ENCODE measurements at places on chromosomes 12 and 14.

DNA sequence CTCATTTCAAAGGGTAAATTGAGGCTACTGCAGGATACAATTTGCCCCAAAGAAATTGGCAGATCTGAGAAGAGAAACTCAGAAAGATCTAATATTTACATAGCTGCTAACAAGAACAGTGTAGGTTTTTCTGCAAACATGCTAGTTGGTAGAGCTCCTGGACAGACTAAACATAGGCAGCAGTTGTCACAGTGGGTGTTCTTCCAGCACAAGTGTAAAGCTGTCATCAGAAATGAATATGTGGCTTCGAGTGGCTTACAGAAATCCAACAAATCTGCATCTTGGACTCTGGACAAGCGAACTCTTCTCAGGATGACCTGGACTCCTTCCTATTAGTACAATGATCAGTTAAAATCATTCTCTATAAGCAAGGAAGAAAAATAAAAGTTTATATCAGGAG, 5.9 kb downstream of the CBX5 start:
- DNase-seq, result no peak

- DNase-seq, result no peak
Measured at GRCh38 chr14:103514596-103515421, 7.8 kb downstream of the CKB start.

- no peak for DNase-seq
Measured at GRCh38 chr14:81105378-81105777, 115.4 kb downstream of the GTF2A1 start.

DNA sequence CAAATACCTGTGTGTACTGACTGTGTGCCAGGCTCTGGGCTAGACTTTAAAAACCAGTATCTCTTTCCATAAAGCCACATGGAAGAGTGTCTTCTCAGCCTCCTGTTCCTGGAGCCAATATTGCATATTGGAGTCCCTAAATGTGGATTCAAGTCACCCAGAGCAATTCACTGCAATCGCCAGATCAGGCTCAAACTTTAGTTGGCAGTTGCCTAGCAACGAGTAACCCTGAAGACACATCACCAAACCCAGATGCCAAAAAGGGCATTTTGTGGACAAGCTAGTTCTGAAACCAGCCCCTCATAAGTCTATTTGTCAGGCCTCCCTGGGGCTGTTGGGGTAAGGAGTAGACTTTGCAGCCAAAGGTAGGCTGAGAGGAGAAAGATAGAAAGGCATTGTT, 13.7 kb downstream of the DPF3 start:
- DNase-seq, result no peak

GRCh38 chr14:71237556-71237955, 330.3 kb downstream of the PCNX1 start:
- DNase-seq, result no peak

Data from hypothalamus (tissue), 51 donors.